ENCODE measurements at places on chromosomes 5 and 9.
A peak's percentile ranks its signal among the peaks of the same experiment; 100 is the strongest.

DNA sequence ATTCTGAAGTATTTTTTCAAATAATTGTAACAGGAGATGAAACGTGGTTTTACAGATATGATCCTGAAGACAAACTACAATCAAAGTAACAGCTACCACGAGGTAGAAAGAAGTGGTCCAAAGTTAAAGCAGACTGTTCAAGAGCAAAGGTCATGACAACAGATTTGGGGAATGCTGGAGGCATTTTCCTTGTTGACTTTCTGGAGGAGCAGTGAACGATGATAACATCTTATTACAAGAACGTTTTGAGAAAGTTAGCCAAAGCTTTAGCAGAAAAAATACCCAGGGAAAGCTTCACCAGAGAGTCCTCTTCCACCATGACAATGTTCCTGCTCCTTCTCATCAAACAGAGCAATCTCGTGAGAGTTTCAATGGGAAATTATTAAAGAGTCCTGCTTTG lies 145.4 kb upstream of the NREP start:
- DNase-seq, result no peak

DNA sequence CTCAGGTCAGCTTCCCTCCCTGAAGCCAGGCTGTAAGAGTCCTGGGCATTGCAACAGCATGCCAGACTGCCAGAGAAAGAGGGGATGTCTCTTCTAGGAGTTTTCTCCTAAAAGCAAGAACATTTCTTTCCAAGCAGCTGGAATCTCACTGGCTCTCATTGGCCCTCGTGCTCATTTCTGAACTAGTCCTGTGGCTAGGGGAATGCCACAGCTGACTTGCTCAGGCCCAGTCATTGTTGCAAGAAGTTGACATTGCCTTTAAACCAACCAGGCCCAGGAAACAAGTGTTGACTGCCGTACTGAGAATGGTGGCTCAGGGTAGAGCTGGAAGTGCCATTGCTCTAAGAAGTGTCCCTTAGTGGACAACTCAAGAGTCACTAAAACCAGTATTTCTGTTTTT lies 15.0 kb upstream of the CEP120 start:
- DNase-seq, result no peak

- DNase-seq, result peak; percentile 28
These were observed 94.7 kb upstream of the ANKRD55 start for GRCh38 chr5:56327809-56328208.

GRCh38 chr5:109161914-109162683 lies 247.7 kb downstream of the PJA2 start:
- no peak for DNase-seq

DNA sequence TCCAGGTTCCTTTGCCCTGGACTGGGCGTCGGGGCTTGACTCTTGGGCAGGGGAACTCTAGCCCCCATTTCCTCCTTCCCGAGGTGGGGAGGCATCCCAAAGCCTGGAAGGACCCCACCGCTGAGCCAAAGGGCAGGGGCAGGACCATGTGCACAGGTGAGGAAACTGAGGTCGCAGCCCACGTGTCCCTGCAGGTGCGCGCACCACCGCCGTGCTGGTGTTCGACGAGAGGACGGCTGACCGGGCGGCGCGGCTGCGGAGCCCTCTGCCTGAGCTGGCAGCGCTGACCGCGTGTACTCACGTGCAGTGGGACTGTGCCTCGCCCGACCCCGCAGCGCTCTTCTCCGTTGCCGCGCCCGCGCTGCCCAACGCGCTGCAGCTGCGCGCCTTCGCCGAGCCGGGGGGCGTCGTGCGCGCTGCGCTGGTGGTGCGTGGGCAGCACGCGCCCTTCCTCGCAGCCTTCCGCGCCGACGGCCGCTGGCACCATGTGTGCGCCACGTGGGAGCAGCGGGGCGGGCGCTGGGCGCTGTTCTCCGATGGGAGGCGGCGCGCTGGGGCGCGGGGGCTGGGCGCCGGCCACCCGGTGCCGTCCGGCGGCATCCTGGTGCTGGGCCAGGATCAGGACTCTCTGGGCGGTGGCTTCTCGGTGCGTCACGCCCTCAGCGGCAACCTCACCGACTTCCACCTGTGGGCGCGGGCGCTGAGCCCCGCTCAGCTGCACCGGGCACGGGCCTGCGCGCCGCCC lies 2.8 kb downstream of the ADGRD2 start:
- no peak for DNase-seq

DNA sequence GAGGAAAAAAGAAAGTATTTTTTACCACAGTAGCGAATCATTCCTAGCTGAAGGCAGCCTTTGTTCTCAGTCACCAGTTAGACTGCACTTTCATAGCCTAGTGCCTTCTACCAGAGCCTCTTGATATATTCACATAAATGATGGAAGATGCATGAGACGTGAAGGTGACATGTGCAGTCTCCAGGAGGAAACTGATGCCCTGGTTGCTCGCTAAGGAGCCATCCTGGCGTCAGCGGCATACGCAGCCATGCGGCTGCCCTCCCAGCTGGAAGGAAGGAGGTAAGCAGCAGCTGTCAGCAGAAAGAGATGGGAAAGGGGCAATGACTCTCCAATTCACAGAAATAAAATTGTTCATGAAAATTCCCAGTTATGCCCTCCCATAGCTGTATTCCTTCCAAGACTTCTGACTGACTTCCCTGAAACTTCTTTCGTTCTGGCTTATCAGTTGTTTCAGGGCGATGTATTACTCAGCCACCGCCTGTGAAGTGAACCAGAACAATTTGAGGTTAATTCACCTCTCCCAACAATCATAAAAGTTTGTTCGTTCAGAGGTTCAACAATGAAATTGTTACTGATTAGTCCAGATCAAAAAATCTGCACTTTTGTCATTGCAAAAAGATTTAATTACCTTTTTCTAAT lies 331.2 kb downstream of the NR2F1-AS1 start:
- DNase-seq, result no peak

- no peak for DNase-seq
These were observed 25.5 kb downstream of the HK3 start for GRCh38 chr5:176873541-176874172.

GRCh38 chr5:123098767-123099513 lies 9.9 kb downstream of the PRDM6 start:
- no peak for DNase-seq

DNA sequence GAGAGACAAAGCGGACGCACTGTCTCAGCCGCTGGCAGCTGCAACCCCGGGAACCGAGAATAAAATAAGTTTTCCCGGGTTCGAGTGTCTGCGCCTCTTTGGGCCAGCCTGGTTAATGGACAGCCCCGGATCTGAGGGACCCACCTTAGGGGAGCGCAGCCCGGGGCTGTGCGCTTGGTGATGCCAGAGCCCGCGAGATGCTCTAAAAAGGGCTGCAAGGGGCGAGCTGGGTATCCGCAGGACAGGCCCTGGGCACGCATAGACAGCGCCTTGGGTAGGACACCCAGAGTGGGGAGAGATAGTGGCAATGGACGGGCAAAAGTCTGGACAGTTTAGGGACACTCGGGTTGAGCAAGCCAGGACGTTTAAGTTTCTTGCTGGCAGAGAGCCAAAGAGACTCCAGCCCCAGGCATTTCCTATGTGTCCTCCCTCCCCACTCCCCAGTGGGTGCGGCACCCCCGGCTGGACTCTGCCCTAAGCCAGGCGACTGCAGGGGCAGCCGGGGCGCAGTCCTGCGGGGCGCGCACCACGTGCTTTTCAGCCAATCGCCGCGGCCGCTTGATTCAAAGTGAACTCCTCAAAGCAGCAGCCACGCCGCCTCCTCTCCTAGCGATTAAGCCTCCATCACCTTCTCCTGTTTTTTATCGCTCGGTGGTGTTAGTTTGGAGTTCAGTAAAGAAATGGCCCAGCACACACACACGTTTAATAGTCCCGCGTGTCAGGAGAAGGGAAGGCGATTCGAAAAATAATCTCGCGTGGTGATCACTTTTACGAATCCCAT lies 616 bp upstream of the ENC1 start:
- peak; percentile 5 for DNase-seq

DNA sequence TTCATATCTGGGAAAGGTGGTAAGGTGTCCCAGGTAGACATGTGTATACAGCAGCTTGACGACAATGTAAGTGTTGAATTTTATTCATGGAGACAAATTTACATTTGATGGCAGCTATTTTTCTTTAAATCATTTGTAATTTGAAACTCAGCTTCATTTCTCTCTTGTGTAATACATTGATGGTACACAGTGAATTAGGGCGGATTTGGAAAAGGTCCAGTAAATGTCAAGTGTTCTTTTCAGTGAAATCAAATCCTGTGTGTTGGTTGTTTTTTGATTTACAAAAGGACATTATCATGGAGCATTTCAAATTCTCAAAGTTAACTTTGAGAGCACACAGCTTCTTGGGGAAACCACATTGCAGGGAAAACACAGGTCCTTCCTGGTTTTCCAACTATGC lies 30.0 kb upstream of the PCSK1 start:
- DNase-seq, result no peak

- DNase-seq, result no peak
These were observed 108.3 kb upstream of the MSX2 start for GRCh38 chr5:174616036-174616435.

GRCh38 chr5:10663489-10664179 lies 97.4 kb downstream of the DAP start:
- DNase-seq, result no peak

DNA sequence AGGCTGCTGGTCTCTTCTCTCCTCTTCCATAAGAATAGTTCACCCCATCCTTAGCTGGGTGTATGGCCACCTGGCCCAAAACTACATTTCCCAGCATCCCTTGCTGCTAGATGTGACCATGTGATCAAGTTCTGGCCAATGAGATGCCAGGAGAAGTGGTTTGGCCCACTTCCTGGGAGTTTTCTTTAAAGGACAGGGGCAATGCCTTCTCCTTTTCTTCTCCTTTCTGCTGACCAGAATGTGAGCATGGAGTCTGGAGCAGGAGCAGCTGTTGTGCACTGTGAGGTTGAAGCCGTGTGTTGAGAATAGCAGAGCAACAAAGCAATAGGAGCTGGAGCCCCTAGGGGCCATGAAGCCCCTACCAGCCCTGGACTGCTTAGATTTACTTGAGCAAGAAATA lies 36.8 kb downstream of the C9orf50 start:
- peak; percentile 45 for DNase-seq

GRCh38 chr5:59356813-59357380 lies 536.6 kb downstream of the PDE4D start:
- DNase-seq, result no peak

GRCh38 chr5:161686149-161686548 lies 628 bp downstream of the GABRA6 start:
- no peak for DNase-seq
